Stimulated activated CD4-positive, alpha-beta T cell treated with anti-CD3 and anti-CD28 coated beads, TNF-alpha, amount 100 ng/mL, for 4 hours (primary cell): ENCODE measurements at places on chromosomes 4 and X.

GRCh38 chrX:120453985-120454384 lies 15.1 kb downstream of the LAMP2 start:
- no peak for DNase-seq

- no peak for DNase-seq
Observed at GRCh38 chr4:139907001-139907809, 241.6 kb downstream of the MGST2 start.

- no peak for DNase-seq
Observed at GRCh38 chr4:41512136-41512535, 25.8 kb upstream of the LIMCH1 start.

DNA sequence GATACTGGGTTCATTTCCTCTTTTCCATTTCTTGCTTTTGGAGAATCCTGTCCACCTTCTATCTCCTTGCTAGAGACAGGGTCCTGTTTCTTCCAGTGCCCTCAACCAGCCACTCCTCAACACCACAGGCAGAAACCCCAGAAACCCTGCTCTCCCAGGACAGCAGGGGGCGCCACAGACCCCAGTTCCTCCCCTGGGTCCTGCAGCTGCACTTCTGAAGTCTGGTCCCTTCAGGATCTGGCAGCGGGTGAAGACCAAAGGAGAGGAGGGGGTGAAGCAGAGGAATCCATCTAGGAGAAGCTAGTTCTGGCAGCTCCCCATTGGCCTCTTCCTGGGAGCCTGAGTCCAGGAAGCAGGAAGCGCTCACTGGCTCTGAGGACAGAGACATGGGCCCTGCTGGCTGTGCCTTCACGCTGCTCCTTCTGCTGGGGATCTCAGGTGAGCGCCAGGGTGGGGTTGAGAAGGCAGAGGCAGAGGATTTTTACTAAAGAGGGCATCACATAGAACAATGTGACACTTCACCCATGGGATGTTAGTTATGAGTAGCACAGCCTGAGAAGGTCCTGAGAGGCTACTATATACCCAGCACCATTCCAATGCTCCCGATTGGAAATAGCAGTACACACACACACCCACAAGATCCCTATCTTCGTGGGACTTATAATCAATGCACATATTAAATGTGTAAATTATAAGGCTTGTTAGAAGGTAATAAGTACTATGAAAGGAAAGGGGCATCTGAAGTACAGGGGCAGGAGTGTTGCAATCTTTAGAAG lies at the start of gene PRSS48:
Gene PRSS48, plus strand, starts transcription at position 375 of the 776 bp plus-strand sequence. Its CDS starts 12 bp downstream, at position 387.
- DNase-seq = no peak

GRCh38 chr4:89166971-89167475 lies 55.7 kb downstream of the TIGD2 start:
- DNase-seq = no peak

DNA sequence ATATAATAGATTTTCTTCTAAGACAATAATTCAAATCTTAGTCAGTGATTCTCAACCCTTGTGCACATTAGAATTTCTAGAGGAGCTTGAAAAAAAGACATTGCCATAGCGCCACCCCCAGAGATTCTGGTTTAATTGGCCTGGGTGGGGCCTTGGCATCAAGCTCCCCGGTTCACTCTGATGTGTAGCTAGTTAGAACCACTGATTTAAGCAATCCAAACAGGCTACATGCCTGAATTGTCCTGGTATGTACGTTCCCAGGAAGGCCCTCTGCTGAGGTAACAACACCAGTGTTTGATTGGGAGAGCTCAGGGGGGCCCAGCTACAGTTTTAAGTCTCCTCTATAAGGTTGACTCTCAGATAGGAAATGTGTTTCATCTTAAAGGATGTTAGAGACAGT lies 1.3 kb upstream of the ATP10D start:
- DNase-seq = no peak

DNA sequence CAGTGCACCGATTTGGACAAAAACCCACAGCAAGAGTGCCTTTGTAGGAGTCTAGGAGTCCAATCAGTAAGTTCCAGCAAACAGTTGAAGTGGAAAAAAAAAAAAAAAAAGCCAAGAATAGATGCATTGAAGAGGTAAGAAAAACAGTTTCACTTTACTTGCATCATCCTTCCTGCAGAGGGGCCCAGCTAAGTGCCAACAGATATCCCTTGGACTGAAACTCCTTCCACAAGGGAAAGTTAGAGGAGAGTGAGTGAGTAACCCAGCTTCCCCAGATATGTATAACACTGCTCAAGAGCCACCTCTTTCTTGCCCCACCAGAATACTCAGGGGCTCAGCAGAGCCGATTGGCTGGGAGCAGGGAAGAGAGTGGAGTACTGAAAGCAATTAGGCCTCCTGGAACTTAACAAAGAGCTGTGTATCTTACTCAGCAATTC lies 617.7 kb upstream of the SMIM31 start:
- DNase-seq = no peak

GRCh38 chr4:111501946-111502345 lies 643.3 kb upstream of the FAM241A start:
- no peak for DNase-seq
